Stimulated activated effector memory CD8-positive, alpha-beta T cell treated with anti-CD3 and anti-CD28 coated beads, Interleukin-12 subunit alpha, Interleukin-12 subunit beta, amount 100 ng/mL, for 72 hours (primary cell): ENCODE measurements at places on chromosomes 6 and 20.

DNA sequence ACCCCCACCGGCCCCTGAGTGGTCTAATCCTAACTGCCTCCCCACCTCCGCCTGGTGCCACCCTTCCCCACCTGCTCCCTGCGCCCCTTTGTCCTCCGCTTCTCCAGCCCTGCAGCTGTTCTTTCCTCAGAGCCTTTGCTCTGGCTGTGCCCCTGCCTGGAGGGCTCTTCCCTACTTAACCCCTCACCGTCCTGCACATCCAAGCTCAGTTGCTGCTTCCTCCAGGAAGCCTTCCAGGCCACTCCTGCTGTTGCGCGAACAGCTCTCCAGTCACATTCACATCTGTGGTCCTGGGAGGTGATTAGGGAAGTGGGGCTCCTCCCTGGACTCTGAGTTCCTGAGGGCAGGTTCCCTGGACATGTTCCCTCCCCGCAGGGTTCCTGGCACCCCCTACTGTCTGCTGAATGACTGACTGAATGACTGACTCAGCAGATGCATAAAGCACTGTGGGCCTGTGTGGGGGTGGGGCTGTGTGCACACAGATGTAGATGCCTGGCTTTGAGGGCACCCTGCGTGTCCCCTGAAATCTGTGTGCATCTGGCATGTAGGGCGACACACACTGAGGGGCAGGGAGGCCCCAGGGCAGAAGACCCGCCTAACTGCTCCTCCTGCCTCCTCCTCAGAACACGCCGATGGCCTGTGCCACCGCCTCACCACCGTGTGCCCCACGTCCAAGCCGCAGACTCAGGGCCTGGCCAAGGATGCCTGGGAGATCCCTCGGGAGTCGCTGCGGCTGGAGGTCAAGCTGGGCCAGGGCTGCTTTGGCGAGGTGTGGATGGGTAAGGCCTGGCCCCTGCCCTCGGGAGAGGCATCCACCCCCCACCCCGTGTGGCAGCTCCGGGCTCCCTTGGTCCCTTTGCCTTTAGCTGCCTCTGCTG is 51.4 kb downstream of the SRC start:
- no peak for DNase-seq

- peak; percentile 76 for DNase-seq
Observed at GRCh38 chr6:26056583-26057350, 30.5 kb upstream of the HFE start.

- DNase-seq, result no peak
Observed at GRCh38 chr6:168524571-168525001, 83.6 kb downstream of the SMOC2 start.

DNA sequence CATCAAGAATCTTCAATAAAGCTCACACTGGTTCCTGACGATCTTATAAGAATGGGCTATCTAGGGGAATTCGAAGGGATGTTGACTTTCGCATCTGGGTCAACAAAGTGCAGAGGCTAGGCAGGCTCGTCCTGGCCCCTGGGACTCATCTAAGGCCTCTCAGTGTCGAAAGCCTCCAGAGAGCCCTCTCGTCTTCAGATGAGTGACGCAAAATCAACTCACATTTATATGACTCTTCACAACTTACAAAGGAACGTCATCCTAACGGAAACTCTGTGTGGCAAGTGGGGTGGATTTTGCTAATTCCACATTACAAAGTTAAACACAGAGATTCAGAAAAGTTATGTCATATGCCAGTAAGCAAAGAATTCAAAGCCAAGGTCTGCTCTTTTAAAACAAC is 270.5 kb upstream of the EXOC2 start:
- no peak for DNase-seq

GRCh38 chr6:112409311-112409710 is 62.2 kb downstream of the RFPL4B start:
- no peak for DNase-seq

- no peak for DNase-seq
Observed at GRCh38 chr6:118902726-118903125, 8.8 kb downstream of the ASF1A start.

DNA sequence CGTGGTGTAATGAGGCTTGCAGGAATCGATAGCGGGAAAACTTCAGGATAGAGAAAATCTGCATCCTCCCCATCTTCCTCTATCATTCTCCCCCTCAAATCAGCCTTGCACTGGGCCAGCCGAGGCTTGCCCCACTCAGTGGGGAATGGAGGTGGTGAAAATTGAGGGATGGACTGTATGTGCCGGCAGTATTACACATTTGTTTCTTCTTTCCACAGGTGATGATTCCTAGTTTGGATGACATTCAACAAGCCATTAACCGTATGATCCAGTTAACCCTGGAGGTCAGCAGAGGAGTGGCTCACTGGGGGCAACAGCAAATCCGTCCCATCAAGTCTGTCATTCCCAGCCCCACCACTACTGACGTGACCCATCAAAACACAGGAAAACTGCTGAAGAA is 100.1 kb downstream of the DNAH8 start:
- DNase-seq, result no peak

GRCh38 chr6:87118054-87118453 is 23.1 kb upstream of the CGA start:
- DNase-seq, result no peak

DNA sequence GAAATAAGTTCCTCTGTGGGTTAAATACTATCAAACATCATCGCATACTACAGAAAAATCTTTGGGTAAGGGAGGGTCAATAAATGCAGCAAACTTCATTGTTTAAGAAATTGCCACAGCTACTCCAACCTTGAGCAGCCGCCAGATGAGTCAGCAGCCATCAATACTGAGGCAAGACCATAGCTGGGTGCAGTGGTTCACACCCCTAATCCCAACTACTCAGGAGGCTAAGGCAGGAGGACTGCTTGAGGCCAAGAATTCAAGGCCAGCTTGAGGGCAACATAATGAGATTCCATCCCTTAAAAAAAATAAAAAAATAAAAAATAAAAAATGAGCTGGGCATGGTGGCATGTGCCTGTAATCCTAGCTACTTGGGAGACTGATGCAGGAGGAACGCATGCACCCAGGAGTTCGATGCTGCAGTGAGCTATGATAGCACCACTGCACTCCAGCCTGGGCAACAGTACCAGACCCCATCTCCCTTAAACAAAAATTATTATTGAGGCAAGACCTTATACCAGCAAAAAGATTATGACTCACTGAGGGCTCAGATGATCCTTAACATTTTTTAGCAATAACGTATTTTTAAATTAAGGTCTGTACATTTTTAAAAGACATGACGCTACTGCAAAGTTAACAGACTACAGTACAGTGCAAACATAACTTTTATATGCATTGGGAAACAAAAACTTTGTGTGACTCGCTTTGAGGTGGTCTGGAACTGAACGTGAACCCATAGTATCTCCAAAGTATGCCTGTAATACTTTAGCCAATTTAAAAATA is 8.8 kb downstream of the SRPK1 start:
- DNase-seq, result no peak

- DNase-seq, result no peak
Observed at GRCh38 chr6:84016029-84016428, 17.5 kb upstream of the MRAP2 start.

GRCh38 chr6:112626468-112627082 is 279.4 kb downstream of the RFPL4B start:
- DNase-seq, result no peak

GRCh38 chr6:5234874-5235273 is 25.9 kb downstream of the LYRM4 start:
- no peak for DNase-seq

DNA sequence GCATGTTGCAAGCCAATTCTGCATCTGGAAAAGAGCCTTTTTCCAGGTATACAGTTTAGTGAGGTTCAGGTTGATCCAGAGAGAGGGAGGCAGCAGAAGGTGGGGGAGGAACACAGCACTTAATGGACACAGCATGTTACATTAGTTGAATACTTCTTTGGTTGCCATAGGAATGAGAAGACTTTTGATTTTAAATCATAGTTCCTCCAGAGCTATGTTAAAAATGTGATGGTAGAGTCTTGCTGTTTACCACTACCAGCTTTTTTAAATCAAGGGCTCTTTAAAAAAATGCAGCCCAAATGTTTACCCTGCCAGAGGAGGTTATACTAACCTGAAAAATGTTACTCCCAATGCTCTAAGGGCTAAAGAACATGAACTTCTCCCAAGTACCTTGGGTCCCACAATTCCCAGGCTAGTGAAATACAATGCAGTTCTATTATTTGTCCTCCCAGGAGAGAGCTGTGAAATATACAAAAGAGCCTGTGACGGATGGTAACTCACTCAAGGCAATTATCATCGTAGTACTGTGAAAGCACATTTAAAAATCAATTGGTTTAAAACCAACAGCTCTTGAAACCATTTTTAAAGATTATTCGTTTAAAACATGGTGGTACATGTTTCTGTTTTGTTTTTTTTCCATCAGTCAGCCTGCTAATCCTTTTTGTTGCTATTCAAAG is 6.9 kb upstream of the PHACTR1 start:
- DNase-seq, result no peak
